Mammary microvascular endothelial cell (primary cell): ENCODE measurements at places on chromosomes 6 and 20. TPM values are rescaled to one million over a fixed set of nuclear protein-coding genes. Genes with fewer than 3 reads are reported as not detected.

CRISP2 gene
- not detected in 2 replicates for total RNA-seq

OR12D3 gene
- not detected in 2 replicates for total RNA-seq

PRR18 gene
- total RNA-seq: not detected in 2 replicates

PLCB1 gene
- 20.6 and 22.7 TPM in 2 replicates for total RNA-seq

SLPI gene
- total RNA-seq: not detected in 2 replicates
